Hematopoietic multipotent progenitor cell (in vitro differentiated cells): ENCODE measurements at places on chromosomes 6 and 20.

GRCh38 chr6:134451529-134451928 is 133.6 kb upstream of the SGK1 start:
- DNase-seq = no peak

- DNase-seq = no peak
Measured at GRCh38 chr6:45483021-45483420, 105.3 kb upstream of the SUPT3H start.

DNA sequence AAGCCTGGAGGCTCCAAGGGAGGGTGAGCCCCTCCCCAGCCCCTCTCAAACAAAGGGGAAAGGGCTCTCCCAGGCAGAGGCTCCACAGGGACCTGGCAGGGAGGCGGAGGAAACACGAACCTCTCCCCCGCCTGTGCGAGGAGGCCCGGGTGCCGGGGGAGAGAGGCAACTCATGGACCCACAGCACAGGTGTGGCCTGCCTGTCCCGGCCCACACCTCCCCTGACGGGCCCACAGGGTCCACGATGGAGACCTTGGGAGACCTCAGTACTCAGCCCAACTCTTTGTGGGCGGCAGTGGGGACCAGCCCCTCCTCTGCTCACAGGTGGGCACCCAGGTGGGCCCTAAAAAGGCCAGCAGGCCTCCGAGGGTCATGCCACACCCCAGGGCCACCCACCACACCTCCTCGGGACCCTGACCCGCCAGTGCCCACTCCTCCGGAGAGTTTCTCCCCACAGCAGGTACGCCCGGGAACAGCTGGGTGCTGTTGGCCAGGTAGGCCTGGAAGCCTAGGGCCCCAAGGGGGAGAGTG is 12.2 kb downstream of the LAMA5 start:
- no peak for DNase-seq

DNA sequence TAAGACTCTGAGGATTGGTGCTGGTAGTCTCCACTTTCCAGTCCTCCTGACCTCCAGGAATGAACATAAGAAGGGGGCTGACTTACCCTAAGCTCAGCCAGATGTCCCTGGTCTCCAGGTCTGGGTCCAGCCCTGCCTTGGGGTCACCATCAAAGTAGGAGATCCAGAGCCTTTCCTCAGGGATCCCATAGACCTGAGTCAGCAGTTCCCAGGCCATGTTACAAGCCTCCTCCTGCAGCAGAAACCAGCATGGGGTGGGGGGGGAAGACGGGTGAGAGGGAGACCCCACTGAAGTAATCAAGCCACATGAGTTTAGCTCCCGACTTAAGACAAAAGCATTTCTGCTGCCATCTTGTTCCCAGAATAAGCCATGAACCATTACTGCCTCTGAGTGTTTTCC is 1.8 kb downstream of the AARS2 start:
- no peak for DNase-seq

GRCh38 chr6:13396241-13396792 is 68.0 kb upstream of the TBC1D7 start:
- DNase-seq = no peak

- DNase-seq = no peak
Measured at GRCh38 chr6:35581633-35582032, 68.9 kb upstream of the TULP1 start.

- DNase-seq = no peak
Measured at GRCh38 chr6:17032988-17033634, 68.7 kb upstream of the STMND1 start.

- no peak for DNase-seq
Measured at GRCh38 chr6:150536835-150537234, 62.9 kb upstream of the PLEKHG1 start.

DNA sequence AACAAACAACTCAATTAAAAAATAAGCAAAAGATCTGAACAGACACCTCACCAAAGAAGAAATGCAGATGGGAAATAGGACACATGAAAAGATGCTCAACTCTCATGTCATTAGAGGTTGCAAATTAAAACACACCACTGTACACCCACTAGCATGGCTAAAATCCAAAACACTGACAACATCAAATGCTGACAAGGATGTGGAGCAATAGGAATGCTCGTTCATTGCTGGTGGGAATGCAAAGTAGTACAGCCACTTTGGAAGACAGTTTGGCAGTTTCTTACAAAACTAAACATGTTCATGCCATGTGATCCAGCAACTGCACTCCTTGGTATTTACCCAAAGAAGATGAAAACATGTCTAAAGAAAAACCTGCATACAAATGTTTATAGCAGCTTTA is 47.2 kb downstream of the CDK19 start:
- no peak for DNase-seq

- no peak for DNase-seq
Measured at GRCh38 chr20:48758206-48758820, 69.5 kb downstream of the PREX1 start.

GRCh38 chr6:45730232-45730631 is 285.4 kb downstream of the CLIC5 start:
- no peak for DNase-seq

DNA sequence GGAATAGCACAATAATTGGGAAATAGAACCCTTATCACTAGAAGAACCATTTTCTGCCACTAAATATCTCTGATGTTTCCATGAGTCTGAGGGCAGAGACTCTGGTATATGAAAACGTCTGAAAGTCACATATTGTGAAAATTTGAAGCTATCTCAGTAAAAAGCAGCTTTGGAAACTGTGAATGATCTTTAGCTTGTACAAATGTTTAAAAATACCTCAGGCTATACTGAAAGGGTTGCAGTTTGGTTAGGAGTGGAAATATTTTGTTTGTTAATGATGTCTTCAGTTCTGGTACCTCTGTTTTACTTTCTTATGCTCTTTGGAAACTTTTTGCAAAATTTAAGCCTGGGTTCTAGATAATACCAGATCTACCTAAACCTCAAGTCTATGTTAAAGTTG is 135.0 kb downstream of the SLC16A10 start:
- DNase-seq = no peak

- no peak for DNase-seq
Measured at GRCh38 chr6:166365806-166366205, 16.9 kb downstream of the MPC1 start.

GRCh38 chr6:113340371-113340770 is 516.8 kb upstream of the MARCKS start:
- DNase-seq = no peak
